Activated CD8-positive, alpha-beta T cell treated with anti-CD3 and anti-CD28 coated beads for 36 hours (primary cell): ENCODE measurements at places on chromosomes 7 and 10. TPM values are rescaled to one million over a fixed set of nuclear protein-coding genes. Genes with fewer than 3 reads are reported as not detected.

DNA sequence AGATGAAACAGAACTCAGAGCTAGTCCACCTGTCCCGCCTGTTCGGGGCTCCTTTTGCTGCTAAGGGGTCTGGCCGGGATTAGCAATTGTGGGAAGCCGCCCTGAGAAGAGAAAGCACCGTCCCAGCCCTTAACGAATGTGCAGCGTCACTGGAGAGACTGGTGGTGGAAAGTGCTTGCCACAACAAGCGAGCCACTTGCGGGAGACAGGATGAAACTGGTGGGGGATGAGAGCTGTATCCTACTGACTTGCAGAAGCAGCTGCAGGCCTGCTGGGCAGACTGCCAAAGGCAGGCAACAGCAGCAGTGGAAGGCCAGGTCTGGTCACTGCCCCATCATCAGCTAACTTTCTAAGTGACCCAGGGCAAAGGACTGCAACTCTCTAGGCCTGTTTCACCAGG lies 95.4 kb downstream of the FAM53B start:
- H3K27ac ChIP-seq, result peak overlapping the region; percentile 88
- H3K27me3 ChIP-seq, result no peaks in the 10 kb centered on the region
- peak; percentile 75 for DNase-seq
- peaks cover 6% of the 10 kb centered on the region for H3K36me3 ChIP-seq

DNA sequence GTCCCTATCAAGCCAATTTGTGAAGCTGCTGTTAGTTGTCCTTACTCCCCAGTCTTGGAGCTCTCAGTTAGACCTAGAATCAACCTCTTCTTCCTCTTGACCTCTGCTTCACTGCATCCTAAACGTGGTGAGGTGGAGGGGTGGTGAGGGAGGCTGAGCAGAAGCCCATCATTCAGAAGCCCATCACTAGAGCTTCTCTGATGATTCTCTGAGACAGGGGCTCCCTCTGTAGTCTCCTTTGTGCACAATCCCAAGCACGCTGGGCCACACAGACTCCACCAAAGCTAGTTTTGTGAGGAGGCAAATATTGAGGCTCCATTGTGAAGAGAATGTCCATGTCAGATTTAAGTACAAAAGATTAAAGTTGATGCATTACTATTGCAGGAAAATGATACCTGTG lies 163.8 kb upstream of the PRSS1 start:
- peaks cover 21% of the 10 kb centered on the region for H3K4me1 ChIP-seq
- H3K4me3 ChIP-seq, result no peak overlapping the region
- H3K27me3 ChIP-seq, result no peaks in the 10 kb centered on the region
- peak; percentile 14 for DNase-seq

- H3K27ac ChIP-seq, result no peak overlapping the region
- no peak for DNase-seq
- H3K27me3 ChIP-seq, result no peaks in the 10 kb centered on the region
Measured at GRCh38 chr10:33082373-33082895, 124.4 kb upstream of the ITGB1 start.

DNA sequence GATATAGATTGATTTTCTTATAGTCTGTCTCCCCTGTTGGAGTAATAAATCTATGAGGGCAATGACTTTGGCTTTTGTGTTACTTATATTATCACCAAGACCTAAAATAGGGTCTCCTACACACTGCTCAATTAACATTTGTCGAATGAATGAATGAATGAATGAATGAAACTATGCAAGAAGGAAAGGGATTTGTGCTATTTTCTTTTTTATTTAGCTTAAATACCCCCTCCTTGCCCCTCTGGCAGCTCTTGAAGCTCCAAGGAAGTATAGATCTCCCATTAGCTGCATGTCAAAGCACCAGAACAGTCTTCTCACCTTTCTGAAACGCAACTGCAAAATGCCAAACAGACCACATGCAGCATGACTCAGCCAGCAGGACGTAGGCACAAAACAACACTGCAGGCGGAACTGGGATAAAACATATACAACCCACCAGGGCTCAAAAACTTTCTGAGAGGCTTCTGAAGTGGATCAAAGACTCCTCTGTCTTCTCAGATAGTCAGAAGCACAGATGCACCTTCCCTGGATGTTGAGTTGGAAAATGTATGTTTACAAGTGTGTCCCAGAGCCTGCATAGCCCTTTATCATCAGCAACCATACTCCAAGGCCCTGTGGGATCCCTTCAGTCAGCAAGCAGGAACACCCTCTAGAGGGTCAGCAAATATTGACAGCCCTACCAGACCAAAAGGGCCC lies 187.8 kb downstream of the NPSR1 start:
- H3K27me3 ChIP-seq, result peaks cover 7% of the 10 kb centered on the region
- H3K4me1 ChIP-seq, result peaks cover 5% of the 10 kb centered on the region

DNA sequence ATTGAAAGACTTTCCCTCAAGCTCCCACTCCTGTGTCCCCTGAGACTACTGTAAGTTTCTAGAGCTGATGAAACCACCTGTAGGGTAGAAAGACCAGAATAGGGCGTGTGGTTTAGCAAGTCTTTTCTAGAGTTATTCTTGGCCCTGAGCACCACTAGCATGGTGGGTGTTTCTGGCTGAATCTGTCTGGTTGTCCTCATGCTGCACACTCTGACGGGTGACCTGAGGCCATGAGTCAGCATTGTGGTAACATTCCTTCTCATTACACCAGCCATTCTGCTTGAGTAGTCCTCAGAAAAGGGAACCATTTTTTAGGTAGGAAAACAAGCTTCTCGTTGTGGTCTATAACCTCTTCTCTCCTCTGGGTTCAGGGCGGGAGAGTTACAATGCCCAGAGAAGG lies 250.3 kb downstream of the SNX13 start:
- no peak for DNase-seq
- H3K4me3 ChIP-seq, result no peak overlapping the region
- no peaks in the 10 kb centered on the region for H3K27me3 ChIP-seq
- H3K4me1 ChIP-seq, result no peaks in the 10 kb centered on the region

GRCh38 chr7:57449904-57450303 lies at the start of gene ZNF716:
TSS of gene ZNF716 (plus strand) at chr7:57450177. CDS start at chr7:57450289, 112 bp downstream.
- peaks cover 2% of the 10 kb centered on the region for H3K36me3 ChIP-seq
- DNase-seq, result no peak
- no peak within 1 kb of the TSS for H3K4me3 ChIP-seq

DNA sequence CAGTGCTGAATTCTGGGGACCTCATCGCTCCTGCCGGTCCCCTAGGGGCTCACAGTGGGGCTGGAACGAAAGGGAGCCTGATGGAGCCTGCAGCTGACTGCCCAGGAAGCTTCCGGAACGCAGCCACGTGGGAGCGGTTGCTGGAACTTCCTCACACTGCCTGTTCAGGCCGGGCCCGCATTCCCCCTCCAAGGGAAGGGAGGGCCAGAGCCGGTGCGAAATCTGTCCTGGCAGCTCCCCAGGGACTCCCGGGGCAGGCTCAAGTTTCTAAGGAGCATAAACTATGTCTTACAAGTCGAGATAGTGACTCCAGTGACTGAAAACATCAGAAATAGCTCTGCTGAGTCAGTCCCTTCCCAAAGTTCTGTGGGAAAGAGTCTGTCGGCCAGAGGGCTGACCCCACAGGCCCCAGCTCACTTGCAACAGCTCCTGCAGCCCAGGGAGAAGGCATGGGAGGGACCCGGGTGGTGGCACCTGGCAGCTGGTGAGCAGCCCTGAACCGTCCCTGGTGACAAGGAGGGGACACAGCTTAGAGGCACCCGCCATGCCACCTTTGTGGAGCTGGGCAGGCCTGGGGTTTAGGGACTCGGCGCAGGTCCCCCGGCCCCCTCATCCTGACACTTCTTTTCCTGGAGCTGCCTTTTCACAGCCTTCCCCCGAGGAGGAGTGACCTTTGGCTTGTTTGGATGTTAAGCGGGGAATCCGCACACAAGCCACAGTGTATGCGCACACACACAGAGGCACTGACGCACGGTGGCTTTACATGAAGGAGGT lies 47.6 kb downstream of the PDGFA start:
- DNase-seq, result peak; percentile 18
- H3K4me1 ChIP-seq, result peaks cover 13% of the 10 kb centered on the region
- H3K36me3 ChIP-seq, result no peaks in the 10 kb centered on the region
- no peak overlapping the region for H3K27ac ChIP-seq
- H3K4me3 ChIP-seq, result no peak overlapping the region
- H3K27me3 ChIP-seq, result no peaks in the 10 kb centered on the region

GRCh38 chr10:124325633-124325914 lies 93.1 kb downstream of the OAT start:
- H3K36me3 ChIP-seq, result no peaks in the 10 kb centered on the region
- no peaks in the 10 kb centered on the region for H3K4me1 ChIP-seq
- peaks cover 3% of the 10 kb centered on the region for H3K27me3 ChIP-seq
- H3K27ac ChIP-seq, result no peak overlapping the region
- no peak overlapping the region for H3K4me3 ChIP-seq

DNA sequence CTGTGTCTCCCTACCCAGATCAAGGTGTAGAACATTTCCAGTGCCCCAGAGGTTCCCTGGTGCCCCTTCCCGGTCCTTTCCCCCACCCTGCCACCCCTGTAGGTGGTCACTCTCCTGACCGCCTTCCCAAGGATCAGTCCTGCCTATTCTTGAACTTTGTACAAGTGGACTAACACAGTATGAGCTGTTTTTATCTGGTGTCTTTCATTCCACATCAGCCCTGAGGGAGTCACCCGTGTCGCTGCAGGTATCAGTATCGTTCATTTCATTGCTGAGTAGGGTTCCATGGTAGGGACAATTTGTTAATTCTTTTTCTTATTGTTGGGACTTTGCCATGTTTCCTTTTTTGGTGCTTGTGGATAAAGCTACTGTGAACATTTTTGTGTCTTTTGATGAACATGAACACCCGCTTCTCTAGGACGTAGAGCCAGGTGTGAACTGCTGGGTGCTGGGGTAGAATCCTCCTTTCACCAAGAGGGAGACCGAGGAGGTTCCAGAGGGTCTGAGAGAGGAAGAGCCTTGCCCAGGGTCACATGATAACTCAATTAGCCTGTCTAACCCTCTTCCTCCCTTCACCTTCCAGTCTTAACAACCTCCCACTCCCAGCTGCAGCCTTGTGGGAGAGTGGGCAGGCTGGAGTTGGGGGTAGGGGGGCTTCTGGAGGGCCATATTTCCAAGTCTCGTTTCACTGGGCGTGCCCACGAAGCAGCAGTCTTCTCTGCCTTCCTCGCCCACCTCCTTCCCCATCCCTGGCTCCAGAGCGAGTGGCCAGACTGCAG lies 18.0 kb downstream of the PALD1 start:
- no peak overlapping the region for H3K4me3 ChIP-seq
- H3K36me3 ChIP-seq, result no peaks in the 10 kb centered on the region
- peaks cover 27% of the 10 kb centered on the region for H3K4me1 ChIP-seq
- H3K27ac ChIP-seq, result no peak overlapping the region
- peaks cover 11% of the 10 kb centered on the region for H3K27me3 ChIP-seq

GRCh38 chr10:23514321-23514720 lies 75.4 kb downstream of the OTUD1 start:
- no peak overlapping the region for H3K4me3 ChIP-seq
- peak; percentile 30 for DNase-seq
- peaks cover 23% of the 10 kb centered on the region for H3K4me1 ChIP-seq
- H3K27me3 ChIP-seq, result peaks cover 9% of the 10 kb centered on the region
- H3K27ac ChIP-seq, result peak overlapping the region; percentile 37

GRCh38 chr10:94282369-94282768 lies 80.4 kb downstream of the NOC3L start:
- peaks cover 21% of the 10 kb centered on the region for H3K27me3 ChIP-seq
- H3K27ac ChIP-seq, result no peak overlapping the region
- DNase-seq, result no peak
- no peak overlapping the region for H3K4me3 ChIP-seq
- H3K4me1 ChIP-seq, result peaks cover 4% of the 10 kb centered on the region
- no peaks in the 10 kb centered on the region for H3K36me3 ChIP-seq

- H3K4me3 ChIP-seq, result no peak overlapping the region
- no peaks in the 10 kb centered on the region for H3K27me3 ChIP-seq
Measured at GRCh38 chr7:72069263-72069662, 342.9 kb downstream of the CALN1 start.

DNA sequence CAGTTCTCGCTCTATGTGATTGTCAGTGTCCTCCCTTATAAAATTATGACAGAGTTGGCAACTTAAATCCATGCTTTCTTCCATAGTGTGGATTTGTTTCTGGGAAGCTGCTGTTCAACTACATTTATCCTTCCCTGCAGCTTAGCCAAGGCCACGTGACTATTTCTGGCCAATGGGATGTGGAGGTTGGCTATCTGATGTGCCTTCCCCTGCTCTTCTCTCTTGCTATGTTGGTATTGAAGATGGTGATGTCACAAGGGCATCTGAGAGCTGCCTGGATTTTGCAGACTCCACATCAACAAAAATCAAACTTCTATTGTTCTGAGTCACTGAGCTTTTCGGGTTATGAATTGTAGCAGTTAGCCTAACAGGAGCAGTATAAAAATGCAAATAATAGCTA lies 164.9 kb upstream of the RHOBTB1 start:
- peaks cover 1% of the 10 kb centered on the region for H3K27me3 ChIP-seq
- no peak overlapping the region for H3K27ac ChIP-seq
- no peaks in the 10 kb centered on the region for H3K4me1 ChIP-seq
- H3K36me3 ChIP-seq, result no peaks in the 10 kb centered on the region

DNA sequence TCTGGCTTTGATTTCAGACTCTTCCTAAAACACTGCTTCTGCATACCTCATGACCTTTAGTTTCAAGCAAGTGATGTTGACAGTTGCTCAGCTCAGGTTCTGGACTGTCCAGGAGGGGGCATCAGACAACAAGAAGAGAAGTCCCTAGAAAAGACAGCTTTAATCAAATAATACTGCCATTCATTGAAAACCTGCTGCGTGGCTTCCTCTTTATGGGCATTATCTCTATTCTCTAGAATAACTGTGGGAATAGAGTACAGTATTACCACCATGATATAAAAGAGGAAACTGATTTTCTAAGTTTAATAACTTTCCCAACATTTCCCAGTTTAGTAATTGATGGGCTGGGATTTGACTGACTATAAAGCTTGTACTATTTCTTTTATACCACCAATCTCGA lies 170.4 kb downstream of the SNX13 start:
- peaks cover 7% of the 10 kb centered on the region for H3K4me1 ChIP-seq
- H3K4me3 ChIP-seq, result no peak overlapping the region
- no peak overlapping the region for H3K27ac ChIP-seq

Gene TNS3
- 0.16 TPM for total RNA-seq

Gene ENTPD1
- 4.6 TPM for total RNA-seq

Gene FAM171A1
- 4.2 TPM for total RNA-seq

Gene UCN3
- not detected for total RNA-seq

Gene NEUROD6
- not detected for total RNA-seq
